Dorsolateral prefrontal cortex (tissue), 122 donors: ENCODE measurements at places on chromosomes 11 and 22. TPM values are rescaled to one million over a fixed set of nuclear protein-coding genes. Genes with fewer than 3 reads are reported as not detected.

GPR83 gene
- total RNA-seq = 8.0 TPM

SESN3 gene
- 87.0 TPM for total RNA-seq

IL18BP gene
- total RNA-seq = 14.0 TPM

GRCh38 chr11:68503792-68504191 lies 43.2 kb downstream of the PPP6R3 start:
- no peak for DNase-seq

DNA sequence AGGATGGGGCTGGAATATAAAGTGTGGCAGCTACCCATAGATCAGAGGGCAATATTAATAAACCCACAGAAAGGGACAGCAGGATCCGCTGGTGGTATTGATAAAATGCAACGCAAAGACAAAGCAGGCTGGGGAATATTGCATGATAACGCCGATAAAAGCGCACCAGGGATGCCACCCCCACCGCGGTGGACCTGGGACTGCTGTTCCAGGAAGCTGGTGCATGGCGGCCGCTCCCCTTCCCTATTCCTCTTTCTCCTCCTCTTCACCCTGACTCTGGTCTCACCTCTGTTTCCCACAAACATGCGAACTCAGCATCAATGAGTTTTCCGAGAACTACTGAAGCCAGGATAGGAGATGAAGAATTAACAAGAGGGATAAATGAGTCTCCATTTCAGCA lies 20.2 kb downstream of the SPATA19 start:
- DNase-seq = no peak

GRCh38 chr22:42365111-42365865 lies 66.9 kb downstream of the NFAM1 start:
- DNase-seq = no peak

- no peak for DNase-seq
Measured at GRCh38 chr11:94933223-94934130, 39.9 kb downstream of the CWC15 start.

GRCh38 chr22:46390652-46391301 lies 55.3 kb downstream of the TRMU start:
- DNase-seq = peak; percentile 32

DNA sequence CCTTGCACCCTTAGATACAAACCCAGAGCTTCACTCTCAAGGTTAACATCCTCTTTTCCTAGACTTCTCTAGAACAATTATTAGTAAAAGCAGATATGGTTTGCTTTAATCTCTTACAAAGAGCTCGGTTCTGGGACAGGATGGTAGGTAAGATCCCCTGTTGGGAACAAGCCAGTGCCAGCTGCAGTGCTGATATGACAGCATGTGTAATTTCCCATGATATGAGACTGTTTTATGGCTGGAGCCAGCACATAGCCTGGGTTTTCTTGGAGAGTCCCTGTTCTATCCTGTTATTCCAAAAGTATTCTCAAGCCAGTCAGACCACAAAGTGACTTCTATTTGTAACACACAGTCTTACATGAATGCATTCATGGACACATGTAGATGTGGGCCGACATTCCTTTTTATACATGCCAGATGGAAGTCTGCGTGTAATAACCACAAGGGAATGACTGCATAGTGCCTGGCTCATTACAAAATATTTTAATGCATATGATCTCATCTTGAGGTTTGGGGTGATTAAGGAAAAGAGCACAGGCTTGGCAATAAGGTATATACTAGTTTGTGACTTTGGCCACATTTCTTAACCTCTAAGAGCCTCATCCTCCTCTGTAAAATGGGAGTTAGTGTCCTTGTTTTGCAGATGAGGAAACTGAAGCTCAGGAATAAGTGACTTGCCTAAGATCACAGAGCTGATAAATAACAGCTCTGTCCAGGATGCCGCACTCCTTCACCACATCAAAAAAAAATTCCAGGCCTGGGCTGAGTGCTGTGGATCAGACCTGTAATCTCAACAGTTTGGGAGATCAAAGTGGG lies 21.8 kb downstream of the CLMP start:
- no peak for DNase-seq

DNA sequence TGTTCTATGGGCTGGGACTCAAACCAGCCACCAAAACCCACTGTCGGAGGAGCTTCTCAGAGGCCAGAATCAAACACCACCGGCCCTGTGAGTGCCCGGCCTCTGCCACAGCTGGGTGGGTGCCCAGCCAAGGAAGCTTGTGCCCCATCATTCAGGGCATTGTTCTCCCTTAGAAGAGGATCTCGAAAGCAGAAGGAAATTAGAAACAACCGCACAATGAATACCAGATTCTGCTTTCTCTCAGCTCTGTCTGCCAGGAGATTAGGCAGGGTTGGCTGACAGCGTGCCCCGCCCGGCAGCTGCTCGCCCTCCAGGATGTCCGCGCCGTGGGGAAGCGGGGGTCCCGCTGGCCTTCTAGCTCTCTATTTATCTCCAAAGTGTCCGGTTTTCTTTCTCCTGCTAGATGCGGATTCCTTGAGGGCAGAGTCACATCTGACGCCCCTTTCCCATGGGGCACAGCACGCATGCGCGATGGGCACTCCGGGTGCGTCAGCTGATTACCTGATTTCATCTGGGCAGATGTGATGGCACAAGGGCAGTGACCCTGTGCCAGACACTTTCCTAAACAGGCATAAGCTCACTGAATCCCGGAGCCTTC lies 25.5 kb downstream of the SCGB1A1 start:
- peak; percentile 73 for DNase-seq

- DNase-seq = no peak
Measured at GRCh38 chr22:47062126-47062525, 299.7 kb downstream of the TBC1D22A start.

DNA sequence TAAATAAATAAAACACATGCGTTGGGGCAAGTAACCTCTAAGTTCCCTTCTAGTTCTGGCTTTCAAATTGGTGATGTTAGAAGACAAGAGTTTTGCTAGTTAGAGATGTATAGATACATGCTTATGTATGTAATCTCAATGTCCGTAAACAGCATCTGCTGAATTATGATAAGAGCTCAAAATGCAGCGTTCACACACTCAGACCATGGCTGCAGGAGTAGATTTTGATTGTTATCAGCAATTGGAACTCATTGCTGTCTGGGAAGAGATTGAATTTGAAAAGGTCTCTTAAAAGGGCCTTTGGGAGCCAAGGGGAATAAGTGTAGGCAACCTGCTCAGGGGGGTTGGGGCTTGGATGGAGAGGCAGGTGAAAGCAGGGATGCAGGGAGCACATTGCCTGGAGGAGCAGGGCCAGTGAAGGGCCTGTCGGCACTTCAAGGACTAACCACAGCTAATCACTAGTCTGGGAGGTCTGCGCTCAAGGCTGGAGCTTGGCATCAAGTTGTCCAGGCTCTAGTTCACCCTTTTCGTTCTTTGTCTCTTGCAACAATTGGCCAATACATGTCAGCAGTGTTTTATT lies 2.7 kb upstream of the RAG1 start:
- no peak for DNase-seq

GRCh38 chr22:42959576-42960509 lies 55.1 kb downstream of the PACSIN2 start:
- no peak for DNase-seq

DNA sequence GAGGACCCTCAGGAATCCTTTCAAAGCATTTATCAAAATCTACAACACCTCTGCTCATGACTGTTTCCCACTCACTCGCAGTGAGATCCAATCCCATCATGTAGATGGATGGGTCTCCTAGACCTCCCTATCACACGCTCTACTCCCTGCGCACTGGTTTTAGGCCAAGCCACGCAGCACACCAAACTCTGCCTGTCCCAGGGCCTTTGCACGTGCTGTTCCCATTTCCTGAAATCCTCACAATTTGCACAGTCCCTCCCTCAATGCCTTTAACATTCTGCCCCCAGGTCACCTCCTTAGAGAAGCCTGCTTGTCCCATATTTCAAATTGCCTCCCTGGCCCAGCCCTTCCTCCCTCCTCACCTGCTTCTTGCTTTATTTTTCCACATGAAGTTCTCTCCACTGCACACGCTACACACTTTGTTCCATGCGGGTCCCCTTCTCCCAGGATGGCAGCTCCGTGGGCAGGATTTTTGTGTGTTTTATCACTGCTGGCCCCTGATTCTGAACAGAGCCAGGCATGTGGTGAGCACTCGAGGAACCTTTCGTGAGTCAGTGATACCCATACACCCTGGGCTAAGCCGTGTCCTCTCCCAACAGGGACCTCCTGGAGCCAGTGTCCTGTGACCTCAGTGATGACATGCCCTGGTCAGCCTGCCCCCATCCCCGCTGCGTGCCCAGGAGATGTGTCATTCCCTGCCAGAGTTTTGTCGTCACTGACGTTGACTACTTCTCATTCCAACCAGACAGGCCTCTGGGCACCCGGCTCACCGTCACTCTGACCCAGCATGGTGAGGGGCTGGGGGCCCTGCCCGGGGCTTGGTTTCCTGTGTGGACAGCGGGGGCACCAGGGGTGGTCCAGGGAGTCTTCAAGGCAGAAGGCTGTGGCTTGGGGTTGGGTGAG lies 12.2 kb downstream of the CSF2RB start:
- DNase-seq = no peak

DNA sequence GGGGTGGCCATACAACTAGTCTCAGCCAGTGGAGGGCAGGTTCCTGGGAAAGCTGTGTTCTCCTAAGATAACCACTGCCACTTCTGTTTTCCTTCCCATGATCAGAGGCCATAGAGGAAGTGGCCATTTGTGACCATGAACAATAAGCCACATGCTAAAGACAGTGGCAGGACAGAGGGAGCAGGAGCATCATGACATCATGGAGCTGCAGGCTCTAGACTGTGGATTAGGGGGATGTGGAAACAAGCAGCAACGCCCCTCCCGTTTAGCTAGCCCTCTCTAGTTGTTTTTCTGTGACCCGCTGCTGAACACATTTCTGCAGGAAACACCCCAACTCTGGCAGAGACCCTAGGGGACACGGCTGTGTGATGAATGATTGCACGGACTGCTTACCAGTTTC lies 195.0 kb upstream of the NECTIN1 start:
- DNase-seq = no peak

GRCh38 chr11:34773211-34773610 lies 143.0 kb downstream of the APIP start:
- DNase-seq = no peak

DNA sequence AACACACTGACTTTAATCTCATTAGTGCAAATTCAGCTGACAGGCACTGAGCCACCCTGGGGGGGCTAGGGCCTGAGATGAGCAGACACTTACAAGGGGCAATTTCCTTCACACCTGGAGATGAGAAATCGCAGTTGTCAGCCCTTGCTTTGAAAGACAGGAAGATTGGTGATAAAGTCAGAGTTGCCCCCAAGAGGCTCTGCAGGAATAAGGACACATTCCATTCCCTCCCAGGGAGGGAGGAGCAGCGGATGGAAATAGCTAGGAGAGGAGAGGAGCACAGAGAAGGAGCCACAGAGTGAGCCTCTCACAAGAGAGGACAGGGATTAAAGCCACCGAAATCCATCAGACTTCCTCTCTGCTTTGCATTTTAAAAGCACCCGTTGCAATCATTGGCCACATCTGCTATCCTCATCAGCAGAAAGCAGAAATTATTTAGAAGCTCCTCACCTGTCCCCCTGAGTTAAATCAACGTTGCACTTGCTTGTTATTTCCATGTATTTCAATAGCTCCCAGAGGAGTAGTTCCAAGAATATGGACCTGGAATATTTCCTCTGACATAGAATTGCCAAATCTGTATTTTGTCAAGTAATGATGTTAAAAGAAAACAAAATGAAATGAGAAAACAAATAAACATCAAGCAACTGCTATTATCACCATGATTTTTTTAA lies 213.7 kb downstream of the BARX2 start:
- DNase-seq = no peak

DNA sequence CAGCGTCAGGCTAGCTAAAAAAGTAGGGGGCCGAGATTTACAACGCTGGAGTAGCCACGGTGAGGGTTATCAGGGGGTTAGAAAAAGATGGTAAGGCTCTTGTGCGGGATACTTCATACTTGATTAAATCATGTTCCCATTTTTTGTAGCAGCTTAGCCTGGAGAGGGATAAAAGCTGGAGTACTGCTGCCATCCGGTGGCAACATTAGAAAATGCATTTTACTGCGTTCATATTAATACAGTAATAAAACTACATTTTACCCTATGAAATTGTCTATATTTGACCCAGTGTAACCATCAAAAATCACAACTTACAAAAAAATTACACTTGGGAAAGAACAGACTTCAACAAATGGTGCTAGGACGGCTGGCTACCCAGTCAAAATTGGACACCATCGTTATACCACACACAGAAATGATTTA lies 17.3 kb downstream of the RPUSD4 start:
- peak; percentile 63 for DNase-seq

DNA sequence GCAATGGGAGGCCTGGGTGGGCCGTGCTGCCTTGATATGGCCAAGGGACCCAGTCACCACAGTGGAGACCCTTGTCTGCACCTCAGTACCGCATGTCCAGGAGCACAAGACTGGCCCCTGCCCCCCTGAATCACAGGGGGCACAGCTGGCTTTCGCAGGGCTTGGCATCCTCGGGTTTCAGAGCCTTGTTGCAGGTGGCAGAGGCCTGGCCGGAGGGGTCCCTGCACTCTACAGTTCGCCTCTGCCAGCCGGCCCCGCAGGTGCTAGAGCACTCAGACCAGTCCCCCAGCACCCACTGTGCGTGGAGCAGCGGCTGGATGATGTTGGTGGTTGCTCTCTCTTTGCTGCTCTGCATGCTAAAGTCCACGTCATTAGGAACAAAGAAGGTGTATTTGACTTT lies 23.0 kb downstream of the ADAMTS8 start:
- no peak for DNase-seq

DNA sequence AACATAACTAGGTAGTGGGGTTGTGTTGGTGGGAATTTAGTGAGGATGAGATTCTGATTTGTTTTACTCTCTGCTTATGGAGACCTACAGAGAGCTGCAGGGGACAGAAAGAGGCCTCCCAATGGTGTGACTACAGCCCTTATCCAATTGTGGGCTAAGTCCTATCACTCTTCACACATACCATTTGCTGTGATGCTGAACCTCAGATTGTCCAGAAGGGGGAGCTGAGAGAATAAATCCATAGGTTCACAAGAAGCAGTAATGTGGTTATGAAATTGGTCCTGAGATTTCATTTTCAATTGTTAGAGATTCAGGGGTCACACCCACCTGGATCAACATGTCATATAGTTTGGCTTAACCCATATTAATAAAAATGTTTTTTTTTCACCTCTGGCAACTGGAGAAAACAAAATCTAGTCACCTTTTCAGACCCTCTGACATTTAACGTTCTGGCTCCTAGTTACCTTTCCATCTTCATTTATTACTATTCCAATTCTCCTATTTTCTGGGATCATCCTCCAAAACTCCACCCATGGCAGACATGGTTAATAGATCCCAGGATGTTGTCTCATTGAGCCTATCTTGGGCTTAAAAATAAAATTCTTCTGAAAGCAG lies 53.3 kb upstream of the PTPN5 start:
- DNase-seq = no peak

DNA sequence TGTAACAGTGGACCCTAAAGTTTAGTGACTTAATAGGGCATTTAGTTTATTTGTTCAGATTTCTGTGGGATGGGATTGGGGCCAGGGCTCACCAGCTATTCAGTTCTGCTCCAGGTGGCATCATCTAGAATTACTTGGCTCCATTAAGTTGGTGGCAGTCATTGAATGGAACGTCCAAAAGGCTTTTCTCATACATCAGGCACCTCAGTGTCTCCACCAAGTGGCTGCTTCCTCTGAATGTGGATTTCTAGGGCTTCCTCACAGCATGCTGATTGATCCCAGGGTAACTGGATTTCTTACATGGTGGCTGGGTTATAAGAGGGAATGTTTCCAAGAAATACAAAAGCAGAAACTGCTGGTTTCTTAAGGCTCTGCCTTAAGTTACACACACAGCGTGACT lies 34.7 kb downstream of the USP47 start:
- DNase-seq = no peak
